ENCODE measurements at places on chromosomes 16 and 17. TPM values are rescaled to one million over a fixed set of nuclear protein-coding genes. Genes with fewer than 3 reads are reported as not detected.

The PPM1E gene
- 0.06 TPM for total RNA-seq

- H3K4me3 ChIP-seq: no peak overlapping the region
- H3K27me3 ChIP-seq: no peaks in the 10 kb centered on the region
- no peaks in the 10 kb centered on the region for H3K36me3 ChIP-seq
Measured at GRCh38 chr17:77036841-77037381, 103.9 kb upstream of the SEC14L1 start.

DNA sequence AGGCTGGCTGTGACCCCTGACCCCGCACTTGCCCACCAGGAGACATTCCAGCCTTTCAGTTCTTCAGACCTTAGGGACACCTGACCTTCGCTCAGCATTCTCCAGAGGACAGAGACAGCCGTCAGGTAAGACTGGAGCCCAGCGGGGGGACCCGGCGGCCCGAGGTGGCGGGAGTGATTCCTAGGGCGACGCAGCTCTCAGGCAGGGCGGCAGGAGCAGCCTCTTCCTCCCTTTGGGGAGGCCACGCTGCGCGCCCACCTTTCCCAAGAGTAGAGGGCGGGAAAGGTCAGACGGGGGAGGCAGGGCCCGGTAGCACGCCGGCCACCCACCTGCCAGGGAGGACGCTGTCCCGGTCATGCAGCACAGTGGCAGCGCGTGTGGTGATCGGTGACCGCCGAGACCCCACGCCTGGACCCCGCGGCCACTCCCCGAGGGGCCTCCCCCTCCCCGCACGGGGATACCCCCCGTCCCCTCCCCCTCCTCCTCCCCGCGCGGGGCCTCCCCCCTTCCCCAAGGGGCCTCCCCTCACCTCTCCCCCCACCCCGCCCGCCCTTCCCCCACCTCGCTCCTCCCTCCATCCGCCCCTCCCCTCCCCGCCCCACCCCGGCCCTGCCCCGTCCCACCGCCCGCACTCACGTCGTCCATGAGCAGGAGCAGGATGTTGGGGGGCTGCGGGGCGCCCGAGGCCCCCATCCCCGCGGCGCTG is 472 bp downstream of the GALNS start:
- H3K4me3 ChIP-seq: peak overlapping the region; percentile 52
- no peak overlapping the region for H3K27ac ChIP-seq
- no peak for DNase-seq
- no peaks in the 10 kb centered on the region for H3K36me3 ChIP-seq
- no peaks in the 10 kb centered on the region for H3K4me1 ChIP-seq

- no peak for DNase-seq
- no peaks in the 10 kb centered on the region for H3K27me3 ChIP-seq
- no peak overlapping the region for H3K27ac ChIP-seq
- H3K4me3 ChIP-seq: no peak overlapping the region
Measured at GRCh38 chr16:369275-369865, 968 bp downstream of the MRPL28 start.

DNA sequence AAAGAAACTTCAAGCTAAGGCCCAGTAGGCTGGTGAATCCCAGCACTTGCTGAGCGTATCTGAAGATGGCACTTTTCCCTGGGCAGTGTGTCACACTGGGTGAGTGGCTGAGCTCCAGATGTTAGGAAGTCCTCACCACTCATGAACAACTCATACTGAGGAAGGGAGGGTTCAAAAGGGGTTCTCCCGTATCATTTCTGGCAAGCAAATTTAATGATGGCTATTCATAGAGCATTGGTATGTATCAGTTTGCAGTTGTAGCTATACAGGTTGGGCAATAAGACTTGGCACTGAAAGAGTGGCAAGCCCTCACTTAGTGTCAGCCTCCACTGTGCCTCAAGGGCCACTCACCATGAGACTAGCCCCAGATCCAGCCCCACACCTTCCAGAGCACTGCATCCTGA is 10.7 kb downstream of the GFOD2 start:
- H3K27ac ChIP-seq: no peak overlapping the region
- H3K4me3 ChIP-seq: no peak overlapping the region
- DNase-seq: no peak
- no peaks in the 10 kb centered on the region for H3K27me3 ChIP-seq
- H3K4me1 ChIP-seq: no peaks in the 10 kb centered on the region

- H3K27ac ChIP-seq: no peak overlapping the region
- H3K4me1 ChIP-seq: peaks cover 2% of the 10 kb centered on the region
- no peaks in the 10 kb centered on the region for H3K36me3 ChIP-seq
- H3K4me3 ChIP-seq: no peak overlapping the region
- H3K27me3 ChIP-seq: no peaks in the 10 kb centered on the region
Measured at GRCh38 chr17:2710071-2710802, 1.3 kb downstream of the CLUH start.

The THAP11 gene
- 24.7 TPM for total RNA-seq

The RUNDC3A gene
- total RNA-seq: not detected

- no peaks in the 10 kb centered on the region for H3K27me3 ChIP-seq
- H3K4me1 ChIP-seq: no peaks in the 10 kb centered on the region
- H3K36me3 ChIP-seq: no peaks in the 10 kb centered on the region
Measured at GRCh38 chr17:15307710-15308111, 33.7 kb downstream of the TEKT3 start.

The CRYM gene
- 0.30 TPM for total RNA-seq

DNA sequence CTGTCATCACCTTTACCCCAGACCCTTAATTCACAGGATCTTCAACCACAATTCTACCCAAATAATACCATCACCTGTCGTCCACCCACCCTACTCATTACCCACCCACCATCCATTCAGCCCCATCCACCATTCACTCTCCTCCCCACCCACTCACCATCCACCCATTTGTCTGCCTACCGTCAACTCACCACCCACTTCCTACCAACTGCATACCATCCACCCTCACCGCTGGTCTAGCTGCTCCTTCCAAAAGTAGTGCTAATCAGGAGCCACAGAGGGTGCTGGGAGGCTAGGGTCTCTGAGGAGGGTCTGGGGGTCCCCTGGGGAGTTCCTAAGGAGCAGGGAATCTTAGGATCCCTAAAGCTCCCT is 12.0 kb upstream of the IGFBP4 start:
- H3K27ac ChIP-seq: no peak overlapping the region
- H3K4me3 ChIP-seq: no peak overlapping the region
- H3K4me1 ChIP-seq: no peaks in the 10 kb centered on the region
- no peaks in the 10 kb centered on the region for H3K36me3 ChIP-seq
- no peaks in the 10 kb centered on the region for H3K27me3 ChIP-seq
- DNase-seq: no peak

The ALDH3A1 gene
- 0.58 TPM for total RNA-seq

The TP53TG3C gene
- not detected for total RNA-seq

DNA sequence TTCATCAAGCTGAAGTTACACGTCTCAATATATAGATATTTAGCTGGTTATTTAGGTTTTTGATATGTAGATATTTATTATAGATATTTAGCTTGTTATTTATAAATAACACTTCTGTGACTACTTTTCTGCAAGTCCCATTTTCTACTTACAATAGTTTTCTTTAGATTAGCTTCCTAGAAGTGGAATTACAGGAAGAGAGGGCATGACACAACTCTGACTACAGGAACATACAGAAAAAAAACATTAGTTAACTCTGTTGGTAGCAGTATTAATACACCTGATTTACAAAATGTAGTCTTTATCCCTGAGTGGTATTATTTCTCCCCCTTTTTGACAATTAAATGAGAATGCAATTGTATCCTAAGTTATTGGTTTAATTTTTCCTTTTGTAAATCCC is 21.2 kb upstream of the CCL1 start:
- H3K36me3 ChIP-seq: no peaks in the 10 kb centered on the region
- H3K27me3 ChIP-seq: no peaks in the 10 kb centered on the region
- no peak overlapping the region for H3K4me3 ChIP-seq
- no peaks in the 10 kb centered on the region for H3K4me1 ChIP-seq
- H3K27ac ChIP-seq: no peak overlapping the region

The SNX20 gene
- 2.7 TPM for total RNA-seq

DNA sequence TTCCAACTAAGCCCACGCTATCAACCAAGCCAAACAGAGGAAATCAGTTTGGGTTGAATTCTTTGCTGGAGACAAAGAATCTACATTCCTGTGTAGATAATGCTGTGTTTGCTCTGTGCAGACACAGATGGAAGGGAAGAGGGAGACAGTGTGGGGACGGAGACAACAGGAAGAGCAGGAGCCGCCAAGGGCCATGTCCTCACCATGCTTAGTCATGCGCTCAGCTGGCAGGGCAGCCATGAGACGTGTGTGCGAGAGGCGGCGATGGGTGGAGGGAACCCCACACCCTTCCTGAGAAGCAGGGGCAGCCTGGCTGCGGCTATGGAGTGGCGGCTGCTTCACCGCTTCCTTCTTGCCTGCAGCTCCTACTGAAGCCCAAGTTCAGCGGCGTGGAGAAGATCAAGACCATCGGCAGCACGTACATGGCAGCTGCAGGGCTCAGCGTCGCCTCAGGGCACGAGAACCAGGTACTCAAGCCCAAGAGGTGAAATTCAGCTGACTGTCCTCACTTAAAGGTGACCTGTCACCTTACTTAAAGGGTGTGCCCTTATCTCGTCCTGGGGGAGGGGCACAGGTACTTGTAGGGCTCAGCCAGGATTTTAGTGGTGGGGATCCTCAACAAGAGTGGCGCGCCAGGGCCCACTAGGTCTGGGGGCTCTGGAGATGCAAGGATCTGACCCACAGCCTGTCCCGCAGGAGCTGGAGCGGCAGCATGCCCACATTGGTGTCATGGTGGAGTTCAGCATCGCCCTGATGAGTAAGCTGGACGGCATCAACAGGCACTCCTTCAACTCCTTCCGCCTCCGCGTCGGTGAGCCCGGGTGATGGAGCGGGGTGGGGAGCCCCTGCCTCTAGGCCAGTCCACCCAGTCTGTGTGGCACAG is 47.5 kb downstream of the ADCY7 start:
- H3K27me3 ChIP-seq: no peaks in the 10 kb centered on the region
- no peaks in the 10 kb centered on the region for H3K4me1 ChIP-seq
- H3K36me3 ChIP-seq: peaks cover 3% of the 10 kb centered on the region
- H3K4me3 ChIP-seq: no peak overlapping the region
- no peak overlapping the region for H3K27ac ChIP-seq

GRCh38 chr17:58312829-58313228 is 15.8 kb downstream of the TSPOAP1 start:
- no peaks in the 10 kb centered on the region for H3K4me1 ChIP-seq
- H3K27ac ChIP-seq: no peak overlapping the region
- DNase-seq: no peak
- H3K27me3 ChIP-seq: no peaks in the 10 kb centered on the region

DNA sequence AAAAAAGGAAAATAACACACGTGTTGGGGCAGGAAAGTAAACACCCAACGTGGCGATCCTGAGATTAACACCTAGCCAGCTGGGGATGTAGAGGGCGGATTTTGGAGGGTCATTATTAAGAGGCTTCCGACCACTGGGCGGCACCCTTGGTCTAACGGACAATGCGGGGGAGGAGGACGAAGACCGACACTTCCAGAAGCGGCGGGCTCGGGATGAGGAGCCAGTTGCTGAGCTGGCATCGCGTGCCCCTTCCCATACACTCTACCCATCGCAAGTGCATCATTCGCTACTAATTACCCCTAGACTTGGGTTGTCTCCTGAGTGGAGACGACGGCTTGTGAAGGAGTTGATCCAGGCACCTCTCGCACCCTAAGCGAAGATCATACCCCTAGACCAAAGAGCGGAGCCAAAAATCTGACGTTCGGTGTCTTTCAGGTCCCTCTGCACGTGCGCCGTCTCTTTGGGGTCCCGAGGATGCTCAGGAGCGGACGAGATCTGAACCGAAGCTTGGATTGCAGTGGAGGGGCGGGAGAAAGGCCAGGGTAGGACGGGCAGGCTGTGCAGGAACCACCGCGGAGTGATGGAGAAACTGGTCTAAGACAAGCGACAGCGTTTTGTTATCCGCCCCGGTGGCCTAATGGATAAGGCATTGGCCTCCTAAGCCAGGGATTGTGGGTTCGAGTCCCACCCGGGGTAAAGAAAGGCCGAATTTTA is 17.6 kb downstream of the ZNF213 start:
- no peak overlapping the region for H3K4me3 ChIP-seq
- no peaks in the 10 kb centered on the region for H3K36me3 ChIP-seq
- no peak overlapping the region for H3K27ac ChIP-seq
- no peaks in the 10 kb centered on the region for H3K27me3 ChIP-seq

GRCh38 chr17:68011199-68011665 is 15.0 kb upstream of the C17orf58 start:
- H3K4me3 ChIP-seq: no peak overlapping the region
- no peaks in the 10 kb centered on the region for H3K27me3 ChIP-seq
- no peak overlapping the region for H3K27ac ChIP-seq
- H3K4me1 ChIP-seq: no peaks in the 10 kb centered on the region
- H3K36me3 ChIP-seq: no peaks in the 10 kb centered on the region
- DNase-seq: peak; percentile 66

GRCh38 chr16:4788910-4789309 is 765 bp upstream of the SEPTIN12 start:
- no peak overlapping the region for H3K27ac ChIP-seq
- no peak for DNase-seq
- H3K4me1 ChIP-seq: no peaks in the 10 kb centered on the region
- no peaks in the 10 kb centered on the region for H3K27me3 ChIP-seq
- H3K36me3 ChIP-seq: no peaks in the 10 kb centered on the region

GRCh38 chr17:48600244-48601098 is 4.3 kb downstream of the HOXB6 start:
- H3K4me1 ChIP-seq: no peaks in the 10 kb centered on the region
- no peaks in the 10 kb centered on the region for H3K36me3 ChIP-seq
- no peak for DNase-seq

The ZNF652 gene
- total RNA-seq: 52.8 TPM

The KRT32 gene
- total RNA-seq: not detected
